ENCODE measurements at places on chromosomes 3 and 15.
A peak's percentile ranks its signal among the peaks of the same experiment; 100 is the strongest.

DNA sequence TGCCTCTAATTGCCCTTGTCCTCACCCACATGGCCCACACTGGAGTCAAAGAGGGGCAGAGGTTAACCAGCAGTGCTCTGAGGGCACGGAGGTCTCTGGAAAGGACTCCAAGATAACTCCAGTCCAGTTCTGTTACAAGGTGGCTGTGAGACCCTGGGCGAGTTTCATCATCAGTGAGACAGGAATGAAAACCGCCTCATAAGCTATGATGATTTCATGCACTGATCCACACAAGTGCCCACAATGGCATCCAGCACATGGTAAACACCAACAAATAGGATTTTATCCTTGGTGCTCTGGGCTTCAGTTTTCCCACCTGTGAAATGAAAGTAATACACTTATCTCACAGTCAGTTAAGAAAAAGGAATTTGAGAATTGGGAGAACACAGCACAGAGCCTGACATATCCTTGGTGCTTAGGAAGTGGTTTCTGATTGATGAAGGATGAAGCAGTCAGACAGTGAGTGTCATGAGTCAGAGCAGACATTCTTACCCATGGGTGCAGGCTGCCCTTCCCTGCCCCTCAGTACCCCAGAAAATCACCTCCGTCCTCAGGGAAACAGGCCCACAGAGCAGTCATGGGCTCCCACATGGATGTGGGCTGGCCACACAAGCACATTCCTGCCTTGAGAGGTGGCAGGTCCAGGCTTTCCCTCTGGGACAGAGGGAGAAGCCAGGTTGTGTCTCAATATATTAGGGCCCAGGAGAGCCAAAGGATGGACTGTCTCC, 48.4 kb downstream of the DAPK2 start:
- DNase-seq = no peak

DNA sequence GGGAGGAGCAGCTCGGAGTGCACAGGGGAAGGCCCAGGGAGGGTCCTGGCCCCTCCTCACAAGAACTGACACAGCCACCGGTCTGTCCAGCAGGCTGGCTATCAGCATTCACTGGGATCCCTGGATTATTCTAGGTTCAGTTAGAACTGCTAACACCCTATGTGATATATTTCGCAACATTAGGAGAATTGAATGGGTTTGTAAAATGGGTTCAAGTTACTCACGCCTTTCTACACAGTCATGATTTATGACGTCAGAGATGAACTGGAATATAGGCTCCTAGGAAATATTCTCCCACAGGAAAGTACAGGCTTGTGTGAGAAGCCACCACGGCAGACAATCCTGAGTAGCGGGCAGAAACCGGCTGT, 969 bp upstream of the BSN start:
- no peak for DNase-seq

DNA sequence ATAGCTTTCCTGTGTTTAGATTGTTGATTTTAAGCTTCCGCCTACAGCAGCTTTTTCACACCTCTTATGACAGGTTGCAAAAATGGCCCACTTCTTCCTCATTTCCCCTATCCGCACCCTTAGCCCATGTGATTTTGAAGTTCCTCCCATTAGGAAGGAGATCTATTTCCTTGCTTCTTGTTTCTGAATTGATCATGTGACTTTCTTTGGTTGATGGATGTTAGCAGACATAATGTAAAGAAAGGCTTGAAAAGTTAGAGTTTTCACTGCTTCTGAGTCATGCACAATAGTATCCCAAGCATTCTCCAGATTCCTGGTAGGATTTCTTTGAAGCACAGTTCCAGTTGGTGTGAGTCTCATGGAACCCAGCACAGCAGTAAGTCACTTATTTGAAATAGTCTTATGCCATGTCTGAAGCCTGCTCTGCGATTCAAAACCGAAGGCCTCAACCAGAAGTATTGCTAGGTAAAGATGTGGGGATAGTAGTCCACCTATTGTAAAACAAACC, 76.6 kb downstream of the EDEM1 start:
- no peak for DNase-seq

- DNase-seq = no peak
Measured at GRCh38 chr15:73482166-73482565, 39.2 kb downstream of the REC114 start.

DNA sequence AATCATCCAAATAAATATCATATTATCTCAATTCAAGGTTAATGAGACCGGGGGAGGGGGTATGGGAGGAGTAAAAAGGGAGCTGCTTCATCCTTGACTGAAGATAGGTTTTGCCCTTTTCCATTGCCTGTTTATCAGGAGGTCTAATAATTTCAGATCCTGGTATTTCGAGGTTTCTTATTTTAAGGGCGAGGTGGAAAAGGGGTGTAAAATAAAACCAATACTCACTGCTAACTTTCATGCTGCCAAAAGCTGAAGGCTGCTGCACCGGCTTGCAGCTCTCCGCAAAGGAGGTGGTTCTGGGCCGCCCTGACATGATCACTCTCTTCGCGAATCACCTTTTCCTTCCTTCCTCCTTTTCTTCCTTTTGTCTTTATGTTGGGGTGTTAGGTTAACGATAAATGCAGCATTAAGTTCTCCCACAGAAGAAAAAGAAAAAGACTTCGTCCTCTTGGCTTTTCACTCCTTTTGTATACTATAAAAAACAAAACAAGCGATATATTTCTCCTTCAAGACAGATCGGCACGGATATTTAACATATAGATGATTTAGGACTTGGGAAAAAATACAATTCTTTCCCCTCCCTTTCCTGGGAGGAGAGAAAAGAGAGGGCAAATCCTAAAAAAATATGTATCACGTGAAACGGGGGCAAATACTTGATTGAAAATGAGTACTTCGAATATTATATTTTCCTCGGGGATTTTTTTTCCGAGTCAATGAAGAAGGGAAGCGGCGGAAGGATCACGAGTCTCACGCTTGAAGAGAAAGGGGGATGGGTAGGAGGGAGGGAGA, 932 bp downstream of the GSK3B start:
- no peak for DNase-seq

DNA sequence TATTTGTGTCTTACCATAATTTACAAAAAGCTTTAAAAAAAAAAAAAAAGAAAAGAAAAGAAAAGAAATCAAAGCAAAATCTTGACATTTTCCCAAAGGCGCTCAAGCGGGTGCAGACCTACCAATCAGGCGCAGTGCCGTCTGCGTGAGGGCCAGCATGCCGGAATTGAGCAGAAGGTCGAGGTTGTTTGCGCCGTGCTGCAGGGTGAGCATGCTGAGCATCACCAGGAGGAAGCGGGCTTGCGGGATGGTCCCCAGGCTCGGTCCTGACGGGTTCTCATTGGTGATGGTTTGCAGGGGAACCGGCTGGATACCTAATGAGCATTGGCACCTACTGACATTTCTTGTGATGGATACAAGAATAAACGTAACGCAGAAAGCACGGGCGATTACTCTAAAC, 93.9 kb downstream of the HERC2 start:
- no peak for DNase-seq

- DNase-seq = no peak
Measured at GRCh38 chr3:152199102-152199840, 69.5 kb upstream of the MBNL1 start.

GRCh38 chr3:38543586-38543985, 47.4 kb downstream of the EXOG start:
- no peak for DNase-seq

GRCh38 chr15:88656760-88657221, 18.0 kb downstream of the ISG20 start:
- DNase-seq = no peak

DNA sequence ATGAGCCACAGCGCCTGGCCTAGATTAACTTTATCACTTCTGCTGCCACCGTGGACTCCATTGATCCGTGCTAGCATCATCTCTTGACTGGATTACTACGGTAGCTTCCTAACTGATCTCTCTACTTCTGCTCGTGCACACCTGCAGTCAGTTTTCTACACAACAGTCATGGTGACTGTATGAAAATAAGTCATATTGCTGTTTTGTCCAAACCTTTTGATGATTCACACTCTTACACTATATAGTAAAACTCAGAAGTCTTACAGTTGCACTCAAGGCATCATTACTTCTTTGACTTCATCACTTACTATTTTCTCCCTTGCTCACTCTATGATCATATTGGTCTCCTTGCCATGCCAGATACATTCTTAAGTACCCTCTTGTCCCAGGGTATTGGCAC, 10.1 kb downstream of the PDCD6IP start:
- no peak for DNase-seq

DNA sequence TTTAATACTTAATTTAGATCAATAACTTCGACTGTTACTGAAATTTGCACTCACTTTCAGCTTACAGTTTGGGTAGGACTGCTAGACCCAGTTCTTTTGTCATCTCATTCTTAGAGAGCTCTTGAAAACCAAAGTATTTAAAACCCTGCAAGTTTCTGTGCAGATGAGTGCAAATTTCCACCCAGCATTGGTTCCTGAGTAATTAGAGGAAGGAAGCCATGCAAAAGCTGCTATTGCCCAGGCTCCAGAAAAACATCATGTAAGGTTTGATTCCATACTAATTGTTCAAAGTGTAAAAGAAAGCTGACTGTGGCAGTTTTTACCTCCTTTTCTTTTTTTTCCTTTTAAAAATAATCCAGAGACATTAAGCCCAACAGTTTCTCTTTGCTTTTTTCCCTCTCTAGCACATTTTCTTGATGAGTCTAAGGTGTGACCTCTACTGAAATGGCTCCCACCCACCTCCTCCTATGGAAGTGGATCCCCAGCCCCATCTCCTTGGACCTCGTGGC, 30.3 kb downstream of the ABHD2 start:
- DNase-seq = peak; percentile 41

DNA sequence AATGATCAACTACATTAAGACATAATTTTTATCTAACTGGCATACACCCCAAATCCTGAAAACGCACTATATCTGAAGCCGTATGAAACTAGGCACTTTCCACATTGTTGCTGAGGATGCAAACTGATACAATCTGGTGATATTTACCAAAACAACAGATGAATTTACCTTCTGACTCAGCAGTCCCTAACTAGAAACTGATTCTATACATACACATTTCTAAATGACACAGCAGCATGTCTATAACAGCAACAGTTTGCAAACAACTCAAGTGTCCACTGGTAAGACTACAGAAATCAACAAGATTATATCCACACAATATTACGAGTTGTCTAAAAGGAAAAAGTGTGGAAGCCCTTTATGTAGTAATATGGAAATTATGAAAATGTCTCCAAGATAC, 22.9 kb downstream of the SECISBP2L start:
- DNase-seq = no peak

DNA sequence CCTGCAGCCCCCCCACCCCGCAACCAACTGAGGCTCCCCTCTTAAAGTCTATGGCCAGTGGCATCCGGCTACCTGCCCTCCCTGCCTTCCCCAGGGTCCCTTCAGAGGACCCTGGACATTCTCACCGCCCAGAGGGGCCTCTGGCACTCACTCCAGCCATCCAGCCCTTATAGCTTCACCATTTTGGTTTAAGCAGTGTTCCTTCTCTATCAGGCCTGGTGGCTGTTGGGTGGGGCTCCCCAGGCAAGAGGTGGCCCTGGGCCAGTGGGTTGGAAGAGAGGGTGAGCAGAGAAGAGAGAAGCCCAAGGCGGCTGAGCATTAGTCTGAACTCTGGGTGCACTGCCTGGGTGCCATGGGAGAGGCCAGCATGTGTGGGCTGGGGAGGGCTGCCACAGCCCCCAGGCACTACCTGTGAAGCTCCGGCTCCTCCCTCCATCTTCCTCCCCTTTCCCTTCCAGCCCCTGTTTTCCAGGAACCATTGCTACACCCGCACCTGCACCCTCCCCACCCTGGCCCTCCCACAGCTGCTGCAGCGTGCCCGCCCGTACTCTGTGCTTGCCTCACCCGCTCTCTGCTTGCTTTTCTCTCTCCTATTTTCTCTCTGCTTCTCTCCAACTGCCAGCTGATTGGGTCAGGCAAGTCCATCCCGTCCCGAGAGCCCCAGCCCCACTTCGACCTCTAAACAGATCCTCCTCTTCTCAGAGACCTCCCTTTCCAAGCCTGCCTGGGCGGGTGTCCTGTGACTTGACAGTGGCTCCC, 168.2 kb downstream of the TBC1D2B start:
- no peak for DNase-seq

DNA sequence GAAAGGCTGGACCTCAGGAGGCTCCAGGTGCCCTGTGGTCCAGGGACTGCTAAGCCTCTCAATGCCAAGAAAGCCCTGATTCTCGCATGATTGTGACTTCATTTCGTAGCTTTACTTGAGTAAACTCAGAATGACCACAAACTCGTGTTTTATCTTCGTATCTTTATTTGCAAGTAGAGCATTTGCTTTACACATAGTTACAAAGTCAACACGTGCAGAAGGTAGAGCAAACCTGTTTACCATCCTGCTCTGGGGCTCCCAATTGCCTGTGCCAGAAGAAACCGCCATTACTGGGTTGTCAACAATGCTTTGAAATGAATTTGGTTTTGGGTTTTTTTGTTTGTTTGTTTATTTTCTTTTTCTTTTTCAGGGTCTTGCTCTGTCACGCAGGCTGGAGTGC, 5.8 kb upstream of the MESP1 start:
- DNase-seq = no peak

DNA sequence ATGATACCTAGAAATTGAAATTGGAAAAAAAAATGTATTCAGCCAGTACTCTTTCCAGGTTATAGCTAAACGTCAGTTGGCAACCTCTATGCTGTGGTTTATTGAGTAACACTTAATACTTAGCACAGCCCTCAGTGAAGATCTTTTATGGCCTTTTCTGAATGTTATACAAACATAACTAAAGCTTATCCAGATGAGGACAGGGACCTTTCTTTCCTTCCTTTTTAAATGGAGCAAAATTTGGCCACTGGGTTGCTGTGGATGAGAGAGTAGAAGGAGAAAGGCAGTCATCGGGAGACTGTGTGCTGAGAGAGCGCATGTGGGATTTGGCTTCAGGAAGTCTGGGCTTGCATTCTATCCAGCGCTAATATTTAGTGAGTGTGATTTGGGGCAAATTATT, 36.1 kb downstream of the IGF1R start:
- DNase-seq = no peak

DNA sequence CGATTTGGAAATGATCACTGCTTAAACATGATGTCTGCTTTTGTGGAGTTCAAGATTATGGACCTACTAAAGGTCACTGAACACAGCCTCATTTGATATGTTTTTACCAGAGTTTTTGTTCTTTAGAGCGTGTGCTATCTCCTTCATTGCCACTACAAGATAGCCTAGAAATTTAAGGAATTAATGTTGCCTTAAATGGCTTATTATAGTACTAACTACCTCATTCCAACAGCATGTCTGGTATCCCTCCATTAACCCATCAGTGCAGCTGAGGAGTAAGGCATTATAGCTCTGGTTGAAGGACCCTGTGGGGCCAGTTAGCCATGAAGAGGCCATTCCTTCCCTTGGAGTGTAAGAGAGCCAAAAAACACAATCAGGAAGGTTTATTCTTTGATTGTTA, 2.3 kb upstream of the FAM43A start:
- DNase-seq = no peak

All from bone marrow (tissue), 2 donors.